ENCODE measurements at places on chromosomes 6 and 20.
A peak's percentile ranks its signal among the peaks of the same experiment; 100 is the strongest.

- H3K27me3 ChIP-seq, result peaks cover 3% of the 10 kb centered on the region
- H3K27ac ChIP-seq, result no peak overlapping the region
- H3K4me1 ChIP-seq, result no peaks in the 10 kb centered on the region
These were observed 714 bp downstream of the AIF1 start for GRCh38 chr6:31615748-31616147.

- DNase-seq, result no peak
- no peak overlapping the region for H3K27ac ChIP-seq
- peaks cover 25% of the 10 kb centered on the region for H3K36me3 ChIP-seq
- peak overlapping the region; percentile 26 for H3K4me3 ChIP-seq
- H3K27me3 ChIP-seq, result no peaks in the 10 kb centered on the region
- H3K4me1 ChIP-seq, result peaks cover 7% of the 10 kb centered on the region
These were observed 1.1 kb downstream of the ABT1 start for GRCh38 chr6:26597821-26598220.

DNA sequence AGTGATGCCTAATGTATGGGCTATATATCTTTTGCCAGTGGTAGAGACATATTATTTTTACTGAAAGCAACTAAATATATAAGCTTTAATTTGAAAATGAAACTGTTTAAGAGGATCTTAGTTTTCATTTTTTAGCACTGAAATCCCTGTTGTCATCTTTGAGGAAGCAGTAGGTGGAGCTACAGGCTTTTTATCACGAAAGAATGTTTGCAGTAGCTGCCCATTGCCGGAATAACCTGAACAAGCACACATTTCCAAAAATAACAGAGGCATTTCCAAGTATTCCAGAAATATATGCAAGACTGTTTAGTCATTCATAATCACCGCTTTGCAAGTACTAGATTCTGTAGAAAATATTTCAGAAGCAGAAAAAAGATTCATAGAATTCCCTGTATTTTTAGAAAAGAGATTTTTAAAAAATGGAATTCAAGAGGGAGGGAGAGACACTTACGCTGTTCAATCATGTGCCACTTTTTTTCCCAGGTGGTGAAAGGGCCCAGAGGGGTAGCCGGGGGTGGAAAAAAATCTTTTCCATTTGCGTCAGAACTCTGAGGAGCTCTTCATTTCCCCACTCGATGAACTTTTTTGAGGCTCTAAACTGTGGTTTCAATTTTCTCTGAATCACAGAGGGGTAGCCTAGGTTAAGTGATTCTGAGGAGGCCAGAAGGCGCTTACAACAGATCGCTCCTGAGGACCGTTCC, 142.5 kb upstream of the FERMT1 start:
- peak; percentile 76 for DNase-seq
- no peak overlapping the region for H3K27ac ChIP-seq
- H3K4me1 ChIP-seq, result no peaks in the 10 kb centered on the region
- H3K27me3 ChIP-seq, result peaks cover 19% of the 10 kb centered on the region
- H3K36me3 ChIP-seq, result no peaks in the 10 kb centered on the region

DNA sequence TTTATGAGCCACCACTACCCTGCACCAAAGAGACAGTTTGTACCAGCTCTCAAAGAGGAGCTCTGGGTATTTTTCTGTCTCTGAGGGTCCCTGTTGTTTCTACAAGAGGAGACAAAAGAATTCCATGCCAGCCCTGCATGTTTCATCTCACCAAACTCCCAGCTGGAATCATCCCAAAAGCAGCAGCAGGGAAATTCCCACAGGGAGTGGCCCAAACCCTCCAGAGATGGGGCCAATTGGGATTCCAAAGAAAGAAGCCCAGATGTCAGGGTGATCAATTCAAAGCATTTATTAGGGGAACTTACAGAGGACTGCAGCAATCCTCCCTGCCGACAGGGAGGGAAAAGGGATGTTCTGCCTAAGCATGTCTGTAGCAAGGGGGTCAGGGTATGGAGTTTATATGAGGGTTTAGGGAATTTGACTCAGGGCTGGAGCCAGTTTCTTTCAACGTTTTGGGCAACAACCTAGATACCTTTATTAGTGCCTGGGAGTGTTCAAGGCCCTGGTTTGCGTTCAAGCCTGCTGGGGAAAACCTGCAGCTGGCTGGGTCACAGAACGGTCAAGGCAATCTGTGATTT, 47.2 kb downstream of the MUC22 start:
- DNase-seq, result peak; percentile 28
- peak overlapping the region; percentile 42 for H3K27ac ChIP-seq

DNA sequence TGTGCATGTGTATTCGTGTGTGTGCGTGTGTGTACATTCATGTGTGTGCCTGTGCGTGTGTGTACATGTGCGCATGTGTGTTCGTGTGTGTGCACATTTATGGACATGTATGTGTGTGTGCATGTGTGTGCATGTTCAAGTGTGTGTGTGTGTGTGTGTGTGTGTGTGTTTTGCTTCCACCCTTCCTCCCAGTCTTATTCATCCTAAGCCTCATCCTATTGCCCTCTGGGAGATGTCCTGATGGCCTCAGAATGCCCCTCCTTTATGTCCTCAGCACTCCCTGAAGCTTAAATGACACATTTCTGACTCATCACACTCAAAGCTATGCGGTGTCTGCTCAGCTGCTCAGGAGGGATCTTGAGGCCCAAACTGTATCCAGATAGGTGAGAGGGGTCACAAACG, 76.6 kb upstream of the CCDC167 start:
- H3K27me3 ChIP-seq, result peaks cover 19% of the 10 kb centered on the region
- H3K4me1 ChIP-seq, result peaks cover 10% of the 10 kb centered on the region
- H3K4me3 ChIP-seq, result no peak overlapping the region
- no peaks in the 10 kb centered on the region for H3K36me3 ChIP-seq
- peak; percentile 70 for DNase-seq

GRCh38 chr6:35710241-35710847, 21.6 kb upstream of the FKBP5 start:
- no peaks in the 10 kb centered on the region for H3K36me3 ChIP-seq
- H3K4me1 ChIP-seq, result peaks cover 2% of the 10 kb centered on the region
- H3K27ac ChIP-seq, result no peak overlapping the region
- no peaks in the 10 kb centered on the region for H3K27me3 ChIP-seq
- no peak overlapping the region for H3K4me3 ChIP-seq
